ENCODE measurements at places on chromosomes 4 and X. TPM values are rescaled to one million over a fixed set of nuclear protein-coding genes. Genes with fewer than 3 reads are reported as not detected.

SLC6A14 gene
- not detected for total RNA-seq

ATP1B4 gene
- 220 TPM for total RNA-seq

NHS gene
- total RNA-seq: 1.0 TPM

CSAG2 gene
- not detected for total RNA-seq

DCLK2 gene
- 7.3 TPM for total RNA-seq
